ENCODE measurements at places on chromosomes 2 and 18. TPM values are rescaled to one million over a fixed set of nuclear protein-coding genes. Genes with fewer than 3 reads are reported as not detected.

- no peak for DNase-seq
Measured at GRCh38 chr2:48313036-48313877, 216.7 kb upstream of the STON1 start.

The LYPD1 gene
- total RNA-seq: 75.9 TPM

DNA sequence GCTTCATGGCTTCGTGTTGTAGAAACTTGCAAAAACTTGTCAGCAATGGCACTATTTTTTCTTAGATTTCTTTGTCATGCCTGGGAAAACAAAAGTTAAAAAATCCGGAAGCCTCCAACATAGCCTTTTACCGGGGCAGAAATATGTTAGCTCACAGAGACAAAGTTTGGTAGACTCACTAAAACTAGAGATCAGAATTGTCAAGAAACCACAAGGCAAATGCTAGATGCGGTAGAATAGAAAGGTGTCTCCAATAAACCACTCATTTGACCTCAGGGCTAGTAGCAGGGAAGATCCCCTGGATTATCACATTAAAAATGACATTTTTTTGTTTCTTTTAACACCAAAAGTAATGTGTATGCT lies 405 bp downstream of the CASP10 start:
- DNase-seq: no peak

The TSHZ1 gene
- total RNA-seq: 12.4 TPM

DNA sequence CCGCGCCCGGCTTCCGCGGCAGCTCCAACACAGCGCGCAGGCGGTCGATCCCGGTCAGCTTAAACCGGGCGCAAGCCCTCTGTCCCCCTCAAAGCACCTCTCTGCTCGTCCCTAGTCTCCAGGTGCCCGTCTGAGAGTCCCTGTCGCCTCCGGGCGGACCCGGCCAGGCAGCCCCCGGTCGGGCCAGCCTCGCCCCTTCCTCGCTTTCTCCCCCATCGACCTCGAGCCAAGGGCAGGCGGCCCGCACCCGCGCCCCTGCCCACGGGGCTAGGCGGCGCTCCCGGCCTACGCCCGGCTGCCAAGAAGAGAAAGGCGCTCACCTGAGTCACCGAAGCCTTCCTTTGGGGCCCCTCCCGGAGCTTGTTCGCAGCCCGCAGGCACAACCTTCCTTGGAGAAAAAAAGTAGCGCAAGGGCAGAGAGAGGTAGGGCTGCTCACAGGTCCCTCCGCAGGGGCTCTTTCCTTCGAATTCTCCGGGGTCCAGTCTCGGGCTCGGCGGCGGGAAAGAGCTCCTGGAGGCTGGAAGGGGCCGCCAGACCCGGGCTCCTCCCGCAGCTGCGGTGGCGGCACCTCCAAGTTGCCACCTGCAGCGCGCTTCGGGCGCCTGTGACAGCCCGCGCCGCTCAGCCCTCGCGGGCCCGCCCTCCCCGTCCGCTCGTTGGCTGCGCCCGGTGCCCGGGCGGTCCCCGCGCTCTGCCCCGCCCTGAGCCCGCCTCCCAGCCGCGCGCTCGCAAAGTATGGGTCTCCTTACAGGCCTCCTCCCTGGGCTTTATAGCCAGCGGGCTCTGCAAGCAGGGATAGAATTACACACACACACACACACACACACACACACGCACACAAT lies 86.5 kb upstream of the EPB41L3 start:
- no peak for DNase-seq

- peak; percentile 24 for DNase-seq
Measured at GRCh38 chr2:238988105-238988504, 140.2 kb downstream of the TWIST2 start.

The BBS5 gene
- total RNA-seq: 4.3 TPM

The PDE1A gene
- total RNA-seq: not detected

GRCh38 chr2:200735061-200735460 lies 76.6 kb upstream of the BZW1 start:
- DNase-seq: no peak

DNA sequence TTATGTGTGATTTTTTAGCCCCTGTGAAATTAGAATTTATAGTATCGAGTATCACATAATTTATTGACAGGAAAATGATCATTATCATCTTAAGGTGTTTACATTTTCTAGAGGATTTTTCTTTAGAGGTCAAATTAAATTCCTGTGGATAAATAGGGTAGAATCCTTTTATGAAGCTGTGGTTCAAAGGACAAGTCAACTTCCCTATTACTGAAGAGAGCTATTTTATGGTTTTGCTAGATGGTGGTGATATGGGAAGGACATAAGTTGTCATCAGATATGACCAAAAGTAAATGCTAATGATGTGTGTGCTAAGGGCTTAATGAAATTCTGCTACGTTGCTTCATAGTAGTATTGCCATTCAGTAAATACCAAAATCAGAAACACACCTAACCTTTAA lies 80.1 kb downstream of the EML4 start:
- no peak for DNase-seq

DNA sequence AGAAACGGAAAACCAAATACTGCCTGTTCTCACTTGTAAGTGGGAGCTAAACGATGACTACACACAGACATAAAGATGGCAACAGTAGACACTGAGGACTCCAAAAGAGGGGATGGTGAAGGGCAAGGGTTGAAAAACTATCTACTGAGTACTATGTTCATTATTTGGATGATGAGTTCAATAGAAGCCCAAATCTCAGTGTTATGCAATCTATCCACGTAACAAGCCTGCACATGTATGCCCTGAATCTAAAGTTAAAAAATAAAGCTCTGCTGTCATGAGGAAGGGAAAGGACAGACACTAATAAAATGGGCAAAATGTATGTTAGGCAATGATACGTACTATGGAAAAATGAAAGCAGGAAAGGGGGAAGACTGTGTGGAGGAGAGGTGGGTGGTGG lies 376.0 kb downstream of the TGIF1 start:
- no peak for DNase-seq

GRCh38 chr2:171141320-171141719 lies 19.4 kb downstream of the TLK1 start:
- no peak for DNase-seq

The IL1B gene
- 4.2 TPM for total RNA-seq

DNA sequence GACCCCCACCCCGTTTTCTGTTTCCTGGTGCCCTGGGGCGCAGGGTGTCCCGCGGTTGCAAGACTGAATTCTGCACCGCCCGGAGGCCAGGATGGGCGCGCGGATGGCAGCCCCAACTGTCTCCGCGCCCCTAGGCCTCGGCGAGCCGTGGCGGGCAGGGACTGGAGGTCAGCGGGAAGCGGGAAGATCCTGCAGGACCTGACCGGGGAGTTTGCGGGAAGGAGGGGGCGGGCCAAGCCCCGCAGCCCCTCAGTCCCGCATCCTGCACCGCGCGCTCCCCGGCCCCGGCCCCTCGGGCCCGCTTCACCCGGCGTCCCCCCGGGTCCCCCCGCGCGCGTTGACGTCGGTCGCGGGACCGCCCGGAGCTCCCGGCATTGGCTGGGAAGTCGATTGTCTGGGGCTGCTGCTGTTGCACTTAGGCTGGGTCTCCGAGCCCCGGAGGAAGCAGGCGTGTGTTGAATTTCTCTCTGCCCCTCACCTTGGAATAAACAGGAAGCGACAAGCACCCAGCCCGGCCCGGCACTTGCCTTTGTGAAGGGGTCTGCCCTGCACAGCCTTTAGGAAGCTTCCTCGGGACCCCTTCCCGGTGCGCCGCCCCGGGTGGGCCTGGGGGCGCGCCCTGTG lies at the start of gene LDLRAD4:
Gene LDLRAD4 (plus strand): TSS at position 393 of the 624 bp plus-strand sequence.
- DNase-seq: no peak

- no peak for DNase-seq
Measured at GRCh38 chr2:229920011-229920641, 1.7 kb downstream of the TRIP12 start.

Measured in SJSA1 (cell line).